ENCODE measurements at places on chromosomes 16 and 17.

GRCh38 chr16:69424935-69425784 lies 741 bp downstream of the CYB5B start:
- DNase-seq = no peak

GRCh38 chr17:427327-427726 lies 74.7 kb upstream of the RPH3AL start:
- no peak for DNase-seq

DNA sequence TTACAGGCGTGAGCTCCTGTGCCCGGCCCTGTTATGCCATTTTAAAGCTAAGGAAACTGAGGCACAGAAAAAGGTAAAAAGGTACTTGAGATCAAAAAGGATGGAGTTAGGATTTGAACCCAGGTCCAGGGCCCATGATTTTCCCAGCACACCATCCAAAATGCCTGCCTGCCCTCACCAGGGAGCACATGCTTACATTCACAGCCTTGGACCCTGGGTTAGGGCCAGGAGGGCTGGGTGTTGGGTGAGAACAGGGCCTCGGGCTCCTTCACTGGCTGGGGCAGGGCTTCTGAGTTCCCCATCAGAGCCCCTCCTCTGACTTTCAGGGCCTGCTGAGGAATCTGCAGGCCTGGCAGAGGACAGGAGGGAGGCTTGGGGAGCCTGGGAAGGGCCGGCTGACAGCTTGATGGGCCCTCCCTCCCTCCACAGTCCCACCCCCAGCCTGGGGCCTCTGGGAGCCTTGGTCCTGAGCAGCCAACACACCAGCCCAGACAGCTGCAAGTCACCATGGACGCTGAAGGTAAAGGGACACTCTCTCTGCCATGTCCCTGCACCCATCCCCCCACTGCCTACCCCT lies at the start of gene QPRT:
Gene QPRT (plus strand): TSS at position 490 of the 577 bp plus-strand sequence. CDS start 18 bp downstream, at position 508.
- no peak for DNase-seq

DNA sequence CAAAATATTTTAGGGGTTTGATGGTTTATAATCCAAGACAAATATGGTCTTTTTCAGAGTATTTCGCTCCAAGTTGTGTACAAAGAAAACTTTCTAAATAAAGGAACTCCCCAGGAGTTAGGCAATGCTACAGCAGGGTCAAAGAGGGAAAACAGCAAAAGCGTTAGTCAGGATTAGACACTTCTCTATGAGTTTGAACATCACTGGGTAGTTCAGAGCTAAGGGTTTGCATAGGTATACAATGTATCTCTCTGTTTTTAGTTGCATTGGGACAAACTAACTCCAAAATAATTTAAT lies 34.8 kb downstream of the FAM20A start:
- no peak for DNase-seq

DNA sequence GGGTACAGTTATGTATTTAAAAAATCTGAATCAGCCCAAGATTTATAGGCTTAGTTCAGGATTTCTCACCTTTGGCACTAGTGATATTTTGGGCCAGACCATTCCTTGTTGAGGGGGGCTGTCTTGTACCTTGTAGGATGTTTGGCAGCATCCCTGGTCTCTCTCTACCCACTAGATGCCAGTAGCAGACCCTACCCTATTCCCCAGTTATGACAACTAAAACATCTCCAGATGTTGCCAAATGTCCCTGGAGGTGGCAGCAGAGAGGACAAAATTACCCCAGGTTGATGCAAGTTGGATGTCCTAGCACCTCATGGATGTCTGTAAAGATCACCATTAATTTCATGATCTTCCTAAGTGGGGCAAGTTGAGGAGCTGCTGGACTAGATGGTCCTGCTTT lies 45.8 kb downstream of the SYT17 start:
- no peak for DNase-seq

GRCh38 chr17:63529711-63530556 lies 6.8 kb downstream of the KCNH6 start:
- DNase-seq = no peak

GRCh38 chr16:8798535-8799157 lies 1.0 kb downstream of the PMM2 start:
- no peak for DNase-seq

DNA sequence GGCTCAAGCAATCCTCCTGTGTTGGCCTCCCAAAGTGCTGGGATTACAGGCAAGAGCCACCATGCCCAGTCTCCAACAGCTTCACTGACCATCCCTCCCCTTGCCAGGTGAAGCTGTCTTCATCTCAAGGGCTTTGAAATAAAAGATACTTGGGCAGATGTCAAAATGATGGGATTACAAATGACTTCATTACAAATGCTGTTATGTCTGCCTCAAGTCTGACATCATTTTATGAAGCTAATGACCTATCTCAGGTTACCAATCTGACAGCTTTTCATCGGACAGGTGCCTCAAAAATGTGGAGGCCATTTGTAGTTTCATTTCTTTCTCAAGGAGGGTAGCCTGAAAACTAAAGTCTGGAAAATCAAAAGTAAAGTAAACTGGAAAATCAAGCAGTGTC lies 323.7 kb upstream of the TBX2 start:
- no peak for DNase-seq
